ENCODE measurements at places on chromosomes 3 and 15. TPM values are rescaled to one million over a fixed set of nuclear protein-coding genes. Genes with fewer than 3 reads are reported as not detected.
A peak's percentile ranks its signal among the peaks of the same experiment; 100 is the strongest.

The CCDC191 gene
- 1.1 TPM for total RNA-seq

The ZNF80 gene
- total RNA-seq: not detected

The PLA2G4E gene
- total RNA-seq: not detected

The PCSK6 gene
- total RNA-seq: 2.6 TPM

The CCR5 gene
- not detected for total RNA-seq

The CHST2 gene
- 0.64 TPM for total RNA-seq

The LRRC31 gene
- not detected for total RNA-seq

The OXTR gene
- total RNA-seq: 5.6 TPM

The FETUB gene
- not detected for total RNA-seq

The XYLB gene
- 4.7 TPM for total RNA-seq

The ZMYND10 gene
- total RNA-seq: 1.0 TPM

The SLC7A14 gene
- not detected for total RNA-seq

The PLA2G4D gene
- not detected for total RNA-seq

The PRR20G gene
- not detected for total RNA-seq

GRCh38 chr3:195405651-195406050 lies 37.2 kb downstream of the ACAP2 start:
- DNase-seq: no peak

GRCh38 chr3:59406943-59407342 lies 357.1 kb upstream of the CFAP20DC start:
- DNase-seq: no peak

DNA sequence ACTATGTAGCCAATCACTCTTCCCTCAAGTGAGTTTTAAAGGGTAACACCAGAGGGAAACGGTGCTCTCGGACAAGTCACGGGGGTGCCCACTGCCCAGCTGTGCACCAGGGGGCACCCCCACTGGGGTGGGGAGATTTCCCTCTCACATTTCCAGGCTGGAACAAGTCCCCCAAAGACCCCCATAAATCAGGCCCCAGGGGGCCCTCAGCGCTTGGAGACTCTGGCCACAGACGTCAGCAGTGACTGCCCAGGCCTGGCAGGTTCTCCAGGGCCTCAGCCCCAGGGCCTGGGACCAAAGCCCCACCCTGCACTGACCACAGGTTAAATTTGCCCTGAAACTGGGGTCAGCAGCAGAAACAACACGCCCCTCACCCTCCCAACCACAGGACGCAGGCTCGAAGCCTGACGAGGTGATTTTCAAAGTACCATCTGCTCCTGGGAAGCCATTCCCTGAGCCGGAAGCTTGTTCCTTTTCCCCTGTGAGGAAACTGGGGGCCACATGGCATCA lies 17.0 kb downstream of the XXYLT1 start:
- DNase-seq: no peak

- no peak for DNase-seq
These were observed 11.1 kb upstream of the ZNF620 start for GRCh38 chr3:40494698-40495097.

DNA sequence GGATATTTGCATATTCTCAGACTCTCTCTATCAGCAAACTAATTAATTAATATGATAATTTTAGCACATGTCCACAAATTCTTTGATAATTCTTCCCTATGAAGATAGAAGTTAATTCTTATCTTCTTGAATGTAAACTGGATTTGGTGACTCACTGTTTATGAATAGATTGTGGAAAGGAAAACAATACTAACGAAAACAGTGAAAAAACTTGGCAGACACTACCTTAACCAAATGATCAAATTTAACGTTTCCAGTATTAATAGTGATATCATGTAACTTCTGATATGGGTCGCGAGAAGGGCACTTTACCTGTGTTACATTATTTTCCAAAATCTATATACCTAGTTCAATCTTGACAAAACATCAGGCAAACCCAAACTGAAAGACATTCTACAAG lies 401.0 kb downstream of the SI start:
- DNase-seq: no peak

GRCh38 chr3:50573566-50574443 lies 4.5 kb downstream of the HEMK1 start:
- DNase-seq: no peak

DNA sequence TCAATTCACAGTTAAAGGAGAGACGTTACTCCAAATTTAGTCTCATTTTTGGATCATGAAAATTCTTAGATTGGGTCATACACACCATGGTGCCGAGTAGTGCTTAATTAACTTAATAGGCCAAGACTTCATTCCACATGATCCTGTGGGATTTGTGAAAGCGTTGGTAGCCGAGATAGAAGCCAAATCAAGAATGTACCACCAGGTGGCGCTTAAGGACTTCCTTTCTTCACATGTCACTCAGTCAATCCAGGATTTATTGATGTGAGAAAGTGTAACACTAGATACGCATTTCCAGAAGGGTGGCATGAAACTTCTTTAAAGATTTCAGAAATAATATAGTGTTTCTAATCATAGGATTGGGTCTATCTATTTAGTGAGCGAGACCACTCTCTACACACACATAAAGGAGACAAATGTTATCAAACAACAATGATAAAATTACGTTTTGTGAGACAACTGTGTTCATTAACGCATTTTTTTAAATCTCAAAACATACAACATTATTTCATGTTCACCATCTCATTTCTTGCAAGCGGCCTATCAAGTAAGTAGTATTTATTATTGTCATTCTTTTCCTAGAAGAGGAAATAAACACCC lies 436.1 kb downstream of the CHL1 start:
- peak; percentile 74 for DNase-seq

DNA sequence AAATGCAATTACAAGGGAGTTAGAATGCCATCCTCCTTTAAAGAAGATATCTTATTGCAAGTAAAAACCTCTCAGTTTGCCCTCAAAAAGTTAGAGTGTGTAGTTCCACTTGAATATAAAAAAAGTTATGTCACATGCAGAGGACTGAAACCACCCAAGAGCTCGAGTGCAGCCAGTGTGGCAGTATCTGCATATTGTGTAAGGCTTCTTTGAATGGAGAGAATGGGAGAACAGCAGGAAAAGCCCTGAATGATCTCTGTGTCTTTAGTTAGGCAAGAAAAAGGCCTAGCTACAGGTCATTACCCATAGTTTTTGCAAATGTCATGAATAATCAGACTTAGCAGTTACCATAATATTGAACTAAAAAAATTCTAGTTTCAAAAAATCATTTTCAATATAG lies 13.9 kb upstream of the TEX9 start:
- no peak for DNase-seq

DNA sequence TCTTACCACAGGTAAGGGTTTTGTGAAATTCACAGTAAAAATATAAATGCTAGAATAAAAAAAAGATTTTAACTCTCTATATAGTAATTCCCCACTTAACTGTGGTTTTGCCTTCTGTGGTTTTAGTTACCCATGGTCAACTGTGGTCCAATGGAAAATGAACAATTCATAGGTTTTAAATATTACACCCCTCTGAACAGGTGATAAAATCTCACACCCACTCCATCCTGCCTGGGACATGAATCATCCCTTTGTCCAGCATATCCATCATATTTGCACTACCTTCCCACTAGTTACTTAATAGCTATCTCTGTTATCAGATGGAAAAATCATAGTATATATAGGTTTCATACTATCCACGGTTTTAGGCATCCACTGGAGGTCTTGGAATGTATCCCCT lies 49.2 kb downstream of the HDGFL3 start:
- no peak for DNase-seq

- no peak for DNase-seq
These were observed 202.8 kb upstream of the BCL6 start for GRCh38 chr3:187947927-187948682.

GRCh38 chr3:161093895-161094294 lies 11.3 kb downstream of the B3GALNT1 start:
- no peak for DNase-seq

DNA sequence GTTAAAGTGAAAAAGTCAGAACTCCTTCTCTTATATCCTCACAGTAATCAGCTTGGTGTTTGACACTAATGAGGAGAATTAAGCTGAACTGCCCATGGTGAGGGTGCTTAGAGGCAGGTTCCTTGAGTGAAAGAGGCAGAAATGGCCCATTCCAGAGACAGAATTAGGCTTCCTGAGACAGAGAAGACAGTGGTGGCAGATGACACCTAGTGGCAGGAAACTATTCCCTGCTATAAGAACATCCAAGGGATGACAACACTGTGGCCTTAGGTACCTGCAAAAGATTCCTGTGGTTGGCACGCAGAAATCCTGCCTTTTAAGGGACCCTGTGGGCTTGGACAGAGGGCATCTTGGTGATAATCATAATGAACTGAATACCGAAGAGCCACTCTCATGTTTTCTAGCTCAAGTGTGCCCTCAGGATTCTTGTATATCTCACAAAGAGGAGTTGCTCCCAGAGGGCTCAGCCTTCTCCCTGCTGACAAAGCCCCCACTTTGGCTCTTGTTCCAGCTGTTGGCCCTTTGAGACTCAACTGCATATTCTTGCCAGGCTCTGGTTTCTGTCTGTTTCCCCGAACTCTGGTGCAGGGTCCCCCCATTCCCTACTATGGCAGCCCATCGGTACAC lies 56.0 kb downstream of the KBTBD12 start:
- DNase-seq: peak; percentile 60

DNA sequence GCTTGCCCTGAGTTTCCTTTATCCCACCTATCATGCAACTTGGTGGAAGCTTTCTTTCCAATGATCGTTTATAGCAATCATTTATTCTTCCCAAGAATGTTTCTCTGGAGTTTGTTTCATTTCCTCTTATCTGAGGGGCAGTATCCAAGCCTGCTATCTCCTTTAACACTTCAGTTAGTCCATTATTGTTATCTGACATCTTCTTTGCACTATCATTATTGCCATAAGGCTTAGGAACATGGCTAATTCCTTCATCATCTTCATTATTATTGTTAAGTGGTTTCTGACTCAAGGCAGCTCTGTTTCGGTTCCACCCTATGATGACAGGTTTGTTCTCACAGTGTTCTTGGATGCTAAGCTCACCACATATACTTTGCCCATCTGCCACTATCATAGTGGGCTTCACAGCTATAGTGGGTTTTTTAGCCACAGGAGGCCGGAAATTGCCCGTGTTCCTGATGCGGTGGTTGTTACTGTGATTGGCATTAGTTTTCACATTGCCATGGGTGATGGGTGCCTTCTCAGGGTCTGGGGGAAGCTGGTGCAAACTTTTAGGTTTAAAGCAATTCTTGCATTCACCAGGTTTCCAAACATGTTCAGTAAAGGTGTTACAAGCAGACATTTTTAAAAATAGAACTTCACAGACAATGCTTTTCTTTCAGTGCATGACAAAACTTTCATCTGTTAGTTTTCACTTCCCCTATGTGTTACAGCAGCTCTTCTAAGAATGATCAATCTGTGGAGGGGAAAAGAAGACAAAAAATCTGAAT lies 110.6 kb upstream of the TSPAN3 start:
- no peak for DNase-seq

DNA sequence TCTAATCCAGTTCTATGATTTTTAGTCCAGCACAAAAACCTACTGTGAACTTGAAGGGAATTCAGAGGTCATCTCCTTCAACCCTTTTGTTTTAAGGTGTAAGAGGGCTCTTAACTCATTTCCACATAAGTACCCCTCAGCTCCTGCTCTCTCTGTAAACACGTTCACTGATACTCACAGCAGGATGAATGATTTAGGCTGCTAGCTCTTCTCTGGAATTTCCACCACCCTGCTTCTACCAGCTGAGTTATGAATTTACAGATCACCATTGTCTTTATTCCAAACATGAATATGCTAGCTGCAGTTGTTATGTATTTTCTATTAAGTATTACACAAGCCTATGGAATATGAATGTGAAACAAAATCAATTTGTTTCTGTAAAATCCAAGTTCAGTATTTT lies 101.3 kb upstream of the NANOGP8 start:
- DNase-seq: no peak

DNA sequence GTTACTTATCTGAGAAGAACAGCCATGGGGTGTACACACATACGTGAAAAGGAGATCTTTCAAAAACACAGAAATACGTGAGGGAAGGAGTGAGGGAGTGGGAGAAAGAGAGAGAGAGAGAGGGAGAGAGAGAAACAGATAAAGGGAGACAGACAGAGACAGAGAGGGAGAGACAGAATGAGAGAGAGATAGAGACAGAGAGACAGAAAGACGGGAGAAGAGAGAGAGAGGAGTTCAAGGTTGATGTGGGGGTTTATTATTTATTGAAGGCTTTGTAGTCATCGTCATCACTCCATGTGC lies 64.0 kb downstream of the CHST2 start:
- DNase-seq: no peak

GRCh38 chr15:64681424-64682024 lies 93.9 kb downstream of the RBPMS2 start:
- peak; percentile 81 for DNase-seq

DNA sequence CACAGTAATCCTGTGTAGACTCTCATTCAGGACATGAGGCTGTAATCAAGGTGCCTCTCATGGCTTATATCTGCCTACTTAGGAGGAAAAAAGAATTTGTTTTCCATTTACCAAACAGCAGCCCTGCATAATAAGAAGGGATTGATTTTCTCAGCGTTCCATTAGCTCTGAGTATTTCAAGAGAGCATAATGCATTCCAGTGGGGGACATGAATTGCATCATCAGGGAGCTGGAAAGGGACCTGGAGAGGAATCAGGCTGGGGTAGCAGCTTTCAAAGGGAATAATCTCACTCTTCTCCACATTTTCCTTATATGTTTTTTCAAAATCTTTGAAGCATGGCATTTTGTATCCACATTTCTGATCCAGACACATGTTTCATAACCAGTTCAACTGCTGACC lies 150.6 kb upstream of the ANKRD28 start:
- no peak for DNase-seq

DNA sequence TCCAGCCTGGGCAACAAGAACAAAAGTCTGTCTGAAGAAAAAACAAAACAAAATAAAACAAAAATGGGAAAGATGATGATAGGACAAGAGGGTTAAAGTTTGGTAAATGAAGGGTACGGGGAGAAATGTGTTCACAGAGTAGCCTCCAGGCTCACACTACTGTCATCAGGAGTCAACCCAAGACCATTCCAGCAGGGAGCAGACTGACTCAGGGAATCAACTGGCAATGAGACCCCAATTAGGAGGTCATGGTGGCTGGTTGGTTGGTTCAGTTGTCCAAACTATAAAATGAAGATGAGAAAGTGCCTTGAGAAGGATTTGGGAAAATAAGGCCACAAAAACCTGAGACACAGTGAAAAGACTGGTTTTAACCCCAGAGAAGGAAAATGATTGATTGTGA lies 51.8 kb downstream of the KLHL6 start:
- no peak for DNase-seq

DNA sequence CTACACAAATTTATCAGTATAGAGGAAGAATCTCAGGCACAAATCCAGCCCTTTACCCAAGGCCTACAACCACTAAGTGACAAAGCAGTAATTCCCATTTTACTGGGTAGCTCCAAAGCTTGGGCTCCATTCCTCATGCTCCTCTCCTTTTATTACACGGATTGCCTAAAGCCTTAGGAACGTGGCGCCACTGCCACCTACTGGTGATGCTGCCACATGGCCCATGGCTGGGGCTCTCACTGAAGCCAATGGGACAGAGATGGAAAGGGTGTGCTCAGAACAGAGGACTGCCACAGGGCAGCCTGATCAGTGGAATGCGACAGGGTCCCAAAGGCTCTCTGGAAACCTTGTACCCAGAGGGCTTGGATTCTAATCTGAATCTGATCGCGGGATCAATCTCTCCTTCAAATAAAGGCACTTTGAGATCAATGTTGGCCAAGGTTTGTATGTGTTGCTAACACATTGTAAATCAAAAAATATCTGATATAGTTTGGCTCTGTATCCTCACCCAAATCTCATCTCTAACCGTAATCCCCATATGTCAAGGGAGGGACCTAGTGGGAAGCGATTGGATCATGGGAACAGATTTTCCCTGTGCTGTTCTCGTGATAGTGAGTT lies 33.5 kb upstream of the LYZL4 start:
- peak; percentile 71 for DNase-seq

All from A673 (cell line).